SK-N-MC (cell line): ENCODE measurements at places on chromosomes 2 and 18.

GRCh38 chr2:5598156-5598555, 94.0 kb upstream of the SOX11 start:
- DNase-seq = no peak

GRCh38 chr2:25400169-25400568, 58.4 kb upstream of the DNMT3A start:
- no peak for DNase-seq

GRCh38 chr2:15222856-15223255, 338.3 kb downstream of the NBAS start:
- no peak for DNase-seq

GRCh38 chr2:221205103-221205673, 366.9 kb downstream of the EPHA4 start:
- no peak for DNase-seq

DNA sequence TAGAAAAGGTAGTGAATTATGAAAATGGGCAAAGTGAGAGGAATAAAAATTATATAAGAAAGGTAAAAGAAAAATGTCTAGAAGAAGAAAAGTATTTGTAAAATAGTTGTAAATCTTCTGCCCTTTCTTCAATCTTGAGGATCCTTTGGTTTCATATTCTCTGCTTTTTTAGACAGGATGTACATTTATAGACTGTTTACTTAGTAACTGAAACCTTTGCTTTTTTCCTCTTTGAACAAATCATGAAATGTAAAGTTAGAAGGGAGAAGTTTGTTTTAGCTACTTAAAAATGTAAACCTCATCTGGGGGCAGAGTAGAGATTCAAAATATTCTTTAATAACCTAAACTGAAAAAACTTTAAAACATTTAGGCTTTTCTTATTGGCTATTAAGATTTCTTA, 150.4 kb upstream of the ITGA4 start:
- DNase-seq = no peak

GRCh38 chr2:239821694-239822075, 203.5 kb downstream of the NDUFA10 start:
- no peak for DNase-seq

GRCh38 chr2:55111570-55112228, 61.4 kb upstream of the RTN4 start:
- peak; percentile 66 for DNase-seq

GRCh38 chr2:182545420-182546167, 118.8 kb upstream of the PDE1A start:
- DNase-seq = no peak

GRCh38 chr18:46040747-46041104, 31.3 kb downstream of the PSTPIP2 start:
- DNase-seq = no peak

DNA sequence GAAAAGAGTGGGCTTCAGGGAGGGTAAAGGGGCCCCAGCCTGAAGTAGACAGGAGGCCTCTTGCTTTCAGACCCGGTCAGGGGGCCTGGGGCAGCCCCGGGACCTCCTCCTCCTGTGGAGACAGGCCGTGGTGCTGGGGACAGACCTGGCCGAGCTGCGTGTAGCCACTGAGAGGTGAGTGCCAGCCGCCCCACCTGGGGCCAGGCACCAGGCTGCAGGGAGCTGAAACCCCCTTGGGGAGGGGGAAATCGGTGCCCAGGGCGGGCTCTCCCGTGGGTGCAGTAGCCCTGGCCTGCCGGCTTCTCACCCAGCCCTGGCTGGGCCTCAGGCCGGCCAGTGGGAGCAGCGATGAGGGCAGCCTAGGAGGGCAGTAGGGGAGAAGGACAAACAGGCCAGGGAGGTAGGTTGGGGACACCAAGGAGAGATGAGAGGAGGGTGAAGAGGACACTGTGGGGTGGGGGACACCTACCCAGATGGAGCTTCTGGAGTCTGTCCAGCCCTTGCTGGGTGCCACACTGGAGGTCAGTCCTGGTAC, 24.0 kb downstream of the CROCC2 start:
- DNase-seq = no peak

DNA sequence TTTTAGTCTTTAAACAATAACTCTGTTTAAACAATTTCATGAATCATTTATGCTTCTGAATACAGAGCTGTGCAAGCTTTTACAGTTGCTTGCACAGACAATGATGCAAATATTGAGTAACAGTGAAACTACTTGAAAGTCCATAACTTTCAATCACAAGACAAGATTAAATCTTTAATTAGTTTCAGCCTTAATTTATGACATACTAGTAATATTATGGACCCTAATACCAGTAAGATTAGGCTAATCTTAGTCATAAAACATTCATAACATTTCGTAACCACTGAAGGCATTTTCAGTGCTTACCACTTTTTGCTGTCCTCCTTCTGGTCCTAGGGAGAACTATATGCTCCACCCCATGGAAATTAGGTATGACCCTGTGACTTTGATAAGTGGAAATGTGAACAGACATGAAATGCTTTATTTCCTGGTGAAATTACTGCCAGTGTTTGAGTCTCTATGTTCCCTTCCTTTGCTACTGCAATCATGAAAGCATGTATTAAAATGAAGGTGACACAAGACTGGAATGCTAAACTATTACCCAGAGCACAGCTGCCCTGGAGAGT, 1.8 kb upstream of the COBLL1 start:
- no peak for DNase-seq

DNA sequence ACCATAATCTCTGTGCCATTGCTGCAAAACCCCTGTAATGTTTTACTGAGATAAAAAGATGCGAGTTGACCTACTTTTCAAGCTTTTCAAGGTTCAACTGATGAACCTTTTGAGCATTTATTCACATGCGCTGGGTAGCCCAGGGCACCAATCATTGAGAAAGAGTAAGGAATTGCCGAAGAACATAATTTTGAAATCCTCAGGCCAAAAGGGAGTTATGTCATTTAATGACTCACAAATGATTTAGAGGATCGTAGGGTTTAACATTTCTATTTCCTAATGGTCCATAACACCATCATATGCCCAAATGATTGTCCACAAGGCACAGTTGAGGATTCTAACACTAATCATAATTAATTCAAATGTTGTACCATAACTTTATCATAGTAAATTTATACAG, 20.2 kb upstream of the DLX1 start:
- no peak for DNase-seq

DNA sequence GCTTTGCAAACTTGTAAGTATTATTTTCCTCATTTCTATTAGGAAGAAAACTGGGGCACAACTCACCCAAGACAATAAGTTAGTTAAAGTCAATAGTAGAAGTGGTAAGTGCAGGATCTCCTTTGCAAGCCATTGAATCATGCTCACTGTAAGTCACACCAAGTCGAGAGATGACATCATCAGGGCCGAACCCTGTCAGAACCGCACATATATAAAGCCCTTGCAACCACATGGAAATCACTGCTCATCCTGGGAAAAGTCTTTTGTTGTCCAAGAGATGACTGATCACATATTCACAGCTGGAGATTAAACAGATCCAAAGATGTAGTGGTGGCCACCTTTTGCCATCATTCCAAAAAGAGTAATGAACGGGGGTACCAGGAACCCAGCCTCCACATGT, 484.8 kb upstream of the ID2 start:
- DNase-seq = no peak

DNA sequence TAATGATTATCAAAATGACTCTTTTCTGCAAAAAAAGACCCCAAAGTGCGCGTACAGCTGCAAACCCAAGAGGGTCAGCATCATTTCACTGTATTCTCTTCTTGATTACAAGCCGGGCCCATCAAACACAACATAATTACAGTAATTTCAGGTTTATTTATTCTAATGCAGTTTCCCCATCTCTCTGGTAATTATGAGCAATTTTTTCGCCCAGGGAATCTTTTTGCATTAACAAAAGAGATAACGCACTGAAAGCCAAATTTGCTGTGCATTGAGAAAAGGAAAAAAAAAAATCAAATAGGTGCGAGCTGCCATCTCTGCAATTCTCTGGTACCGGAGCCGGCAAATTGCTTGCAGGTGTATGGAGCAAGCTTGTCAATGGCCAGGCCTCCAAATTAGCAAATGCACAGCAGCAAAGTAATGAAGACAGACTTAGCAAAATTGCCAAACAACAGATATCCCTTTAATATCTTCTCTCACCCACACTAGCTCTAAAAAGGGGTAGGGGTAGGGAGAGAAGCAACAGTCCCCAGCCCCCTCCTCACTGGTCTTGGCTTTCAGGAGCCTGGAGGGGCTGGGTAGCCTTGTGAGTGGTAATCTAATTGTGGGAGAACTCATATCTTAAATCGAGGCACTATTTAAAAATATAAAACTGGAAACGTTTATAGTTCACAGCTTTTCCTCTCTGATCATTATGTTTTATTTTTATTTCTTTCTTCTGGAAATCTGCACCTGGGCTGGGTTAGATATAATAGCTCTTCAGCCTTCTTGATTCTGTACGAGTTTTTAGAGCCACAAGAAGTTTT, 6.7 kb downstream of the DLX1 start:
- no peak for DNase-seq

DNA sequence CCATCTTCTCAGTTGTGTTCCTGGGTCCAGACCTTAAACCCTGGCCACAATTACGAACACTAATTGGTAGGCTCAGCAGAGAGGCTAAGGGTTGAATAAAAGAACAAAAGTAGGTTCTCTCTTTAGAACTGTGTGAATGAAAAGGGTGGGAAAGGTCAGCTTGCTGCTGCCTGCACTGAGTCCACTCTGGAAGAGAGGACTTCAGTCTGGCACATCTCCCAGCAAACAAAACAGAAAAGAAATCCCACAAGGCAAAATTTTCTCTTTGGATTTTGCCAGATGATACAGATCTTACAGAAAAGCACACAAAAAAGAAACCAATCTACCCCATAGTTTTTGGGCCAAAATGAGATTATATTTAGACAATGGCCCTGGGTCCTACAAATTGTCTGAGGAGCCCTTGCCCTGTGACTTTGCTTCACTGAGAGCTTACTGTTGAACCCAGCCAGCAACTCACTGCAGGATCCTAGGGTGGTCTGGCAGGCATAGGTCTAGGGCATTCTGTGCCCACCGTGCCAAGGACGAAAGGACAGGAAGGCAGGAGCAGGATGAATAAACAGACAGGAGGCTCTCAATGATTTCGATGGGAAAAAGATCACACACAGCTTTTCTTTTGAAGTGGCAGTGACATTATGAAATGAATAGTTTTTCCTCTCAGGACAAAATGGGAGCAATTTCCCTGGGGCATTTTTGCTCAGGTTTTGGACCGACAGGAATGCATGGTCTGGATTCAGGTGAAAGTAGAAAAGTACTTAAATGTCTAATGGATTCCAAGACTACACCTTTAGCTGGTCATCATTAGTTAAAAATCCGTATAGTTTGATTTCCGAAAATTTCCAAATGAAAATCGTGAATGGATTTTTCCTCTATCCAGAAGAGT, 68.4 kb upstream of the STAM2 start:
- DNase-seq = no peak

GRCh38 chr18:3544537-3544936, 94.6 kb downstream of the TGIF1 start:
- DNase-seq = no peak

GRCh38 chr2:217973008-217973787, 29.6 kb downstream of the TNS1 start:
- no peak for DNase-seq

- DNase-seq = peak; percentile 3
Measured at GRCh38 chr18:21897811-21898210, 157.2 kb downstream of the MIB1 start.

DNA sequence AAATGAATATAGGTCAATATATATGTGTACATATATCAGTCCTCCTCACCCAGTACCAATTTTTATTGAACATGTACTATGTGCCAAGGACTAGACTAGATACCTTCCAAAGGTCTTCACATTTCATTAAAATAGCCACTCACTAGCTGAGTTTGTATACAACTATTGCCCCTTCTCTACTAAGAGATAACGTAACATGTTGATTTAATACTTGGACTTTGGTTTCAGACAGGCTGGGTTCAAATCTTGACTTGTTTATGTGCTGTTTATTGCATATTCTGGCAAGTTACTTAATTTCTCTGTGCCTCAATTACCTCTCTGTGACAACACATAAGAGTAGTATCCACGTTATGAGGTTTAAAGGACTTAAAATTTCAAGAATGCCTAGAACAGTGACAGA, 184.5 kb downstream of the MTX2 start:
- no peak for DNase-seq

GRCh38 chr2:27102329-27102728, 15.8 kb downstream of the KHK start:
- no peak for DNase-seq

DNA sequence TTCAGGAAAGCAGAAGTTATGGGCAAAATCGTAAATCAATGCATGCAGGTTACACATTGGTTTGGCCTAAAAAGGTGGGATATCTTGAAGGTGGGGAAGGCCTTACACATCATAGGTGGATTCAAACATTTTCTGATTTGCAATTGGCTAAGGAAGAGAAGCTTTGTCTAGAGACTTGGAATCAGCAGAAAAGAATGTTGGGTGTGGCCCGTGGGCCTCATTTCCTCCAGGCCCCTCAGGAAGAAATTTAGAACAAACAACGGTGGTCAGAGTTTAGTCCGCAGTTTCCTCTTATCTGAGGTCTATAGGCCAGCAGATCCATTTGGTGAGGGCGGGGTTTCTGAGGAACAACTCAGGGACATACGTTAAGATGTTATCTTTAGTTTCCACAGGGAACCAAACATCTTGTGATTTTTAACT, 50.9 kb upstream of the AFF3 start:
- no peak for DNase-seq

DNA sequence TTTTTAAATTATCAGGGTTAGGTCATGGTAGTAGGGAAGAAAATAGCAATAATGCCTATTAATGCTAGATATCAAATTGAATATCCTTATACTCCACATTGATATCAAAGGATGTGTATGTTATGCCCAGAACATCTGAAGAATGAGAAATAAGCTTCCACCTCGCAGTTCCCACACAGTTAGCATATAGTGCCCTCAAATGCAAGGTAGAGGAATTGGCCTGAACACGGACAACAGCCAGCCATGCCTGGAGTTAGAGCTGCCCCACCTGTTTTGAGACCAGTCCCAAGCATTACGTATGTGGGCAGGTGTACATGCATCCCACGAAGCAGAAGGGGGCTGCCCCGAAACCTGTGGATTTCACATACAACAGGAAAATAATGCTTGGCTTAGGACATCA, 79.6 kb downstream of the SUMO1 start:
- DNase-seq = no peak

DNA sequence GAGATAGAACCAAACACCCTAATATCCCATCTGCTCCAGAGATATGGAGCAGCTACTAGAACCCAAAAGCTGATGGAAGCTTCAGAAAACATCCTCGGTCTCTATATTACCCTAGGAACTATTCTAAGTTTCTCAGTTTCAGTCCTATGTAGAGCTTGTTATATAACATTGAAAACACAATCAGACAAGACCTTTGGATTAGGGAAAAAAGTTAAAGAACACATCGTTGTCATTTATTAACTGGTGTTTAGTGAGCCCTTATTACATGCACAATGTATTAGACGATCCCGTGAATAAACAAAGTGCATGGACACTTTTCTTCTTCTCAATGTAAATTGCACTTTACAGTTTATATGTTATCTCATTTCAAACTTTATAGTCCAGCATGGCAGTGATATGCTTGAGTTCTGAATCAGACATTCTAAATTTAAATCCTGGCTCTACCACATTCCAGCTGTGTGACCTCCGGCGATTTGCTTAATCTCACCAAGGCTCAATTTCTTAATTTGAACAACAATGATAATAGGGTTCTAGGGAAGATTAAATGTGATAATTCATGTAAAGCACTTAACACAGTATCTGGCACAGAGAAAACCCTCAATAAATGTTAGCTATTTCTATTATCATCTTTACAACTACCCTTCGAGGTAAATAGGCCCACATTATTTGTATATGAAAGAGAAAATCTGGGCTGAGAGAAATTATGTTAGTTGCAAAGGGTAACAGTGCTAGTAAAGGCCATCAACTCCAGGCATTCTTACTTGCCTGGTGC, 83.6 kb upstream of the PIK3C3 start:
- DNase-seq = no peak

GRCh38 chr2:145593280-145593679, 1073.4 kb upstream of the ZEB2 start:
- no peak for DNase-seq
